Pons (tissue), 1 donor: ENCODE measurements at places on chromosomes 16 and 17.

DNA sequence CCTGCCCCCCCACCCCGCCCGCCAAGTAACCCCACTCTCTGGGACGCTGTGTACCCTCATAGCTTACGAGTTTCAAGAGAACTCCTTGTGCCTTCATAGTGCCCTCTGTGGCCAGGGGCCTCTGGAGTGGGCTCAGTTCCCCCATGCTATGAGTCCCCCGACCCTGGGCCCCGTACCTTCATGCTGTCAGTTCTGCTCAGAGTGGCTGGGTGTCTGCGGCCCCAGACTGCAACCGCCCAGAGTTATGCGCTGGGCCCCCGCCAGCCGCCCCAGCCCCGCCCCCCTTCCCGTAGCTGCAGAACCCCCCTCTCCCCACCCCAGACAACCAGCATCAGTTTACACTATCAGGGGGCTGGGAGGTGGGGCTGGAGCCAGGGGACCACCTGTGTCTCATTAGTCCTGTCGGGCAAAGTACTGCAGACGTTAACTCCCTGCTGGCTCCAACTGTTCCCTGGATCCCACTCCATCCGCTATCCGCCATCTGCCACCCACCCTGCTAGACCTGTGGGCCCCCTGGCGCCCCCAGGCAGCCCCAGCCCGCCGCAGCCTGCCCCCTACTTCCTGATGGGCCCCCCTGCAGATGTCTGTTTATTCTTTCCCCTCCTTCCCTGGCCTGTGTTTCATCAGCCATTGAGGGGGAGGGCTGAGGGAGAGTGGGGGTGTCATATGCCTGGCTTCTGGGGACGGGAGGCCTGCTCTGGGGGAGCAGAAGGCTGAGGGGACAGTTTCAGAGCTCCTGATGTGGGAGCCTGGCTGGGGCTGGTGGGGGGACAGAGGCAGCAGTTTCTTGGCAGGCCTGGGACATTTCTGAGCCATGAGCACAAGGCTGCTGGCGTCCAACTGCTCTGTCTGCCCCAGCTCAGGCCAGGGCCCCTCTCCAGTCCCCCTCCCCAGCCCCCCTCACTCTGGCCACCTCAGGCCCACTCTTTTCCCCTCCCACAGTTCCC is at the start of gene MFAP4:
Gene MFAP4, minus strand, starts transcription at position 217 of the 947 bp plus-strand sequence. Its CDS starts 35 bp downstream, at position 182.
- peak; percentile 35 for DNase-seq

DNA sequence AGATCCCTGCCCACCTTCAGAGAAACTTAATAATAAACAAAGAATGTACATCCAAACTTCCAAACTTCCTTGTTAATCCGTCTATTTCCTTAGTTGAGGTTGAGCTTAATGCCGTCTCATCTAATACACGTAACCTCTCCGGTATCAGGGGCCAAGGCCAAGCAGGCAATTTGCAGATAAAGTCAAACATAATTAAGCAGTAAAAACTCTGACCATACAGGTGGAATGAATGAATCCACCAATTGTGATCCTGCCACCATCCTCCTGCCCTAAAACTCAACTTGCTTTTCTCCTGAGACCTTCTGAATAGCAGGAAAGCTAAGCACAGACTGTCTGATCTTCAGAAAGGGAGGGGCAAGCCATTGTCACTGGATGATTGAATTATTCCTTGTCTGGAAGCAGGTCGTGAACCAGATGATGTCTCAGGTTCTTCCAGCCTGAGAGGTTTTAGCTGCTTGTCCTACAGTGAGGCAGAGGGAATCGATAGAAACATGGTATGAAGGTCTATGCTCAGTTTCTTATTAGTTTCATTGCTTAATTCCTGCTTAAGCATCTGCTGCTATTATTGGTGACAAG is 1111.8 kb upstream of the EEF2KMT start:
- no peak for DNase-seq

GRCh38 chr17:72295916-72296315 is 175.1 kb downstream of the SOX9 start:
- DNase-seq = no peak

DNA sequence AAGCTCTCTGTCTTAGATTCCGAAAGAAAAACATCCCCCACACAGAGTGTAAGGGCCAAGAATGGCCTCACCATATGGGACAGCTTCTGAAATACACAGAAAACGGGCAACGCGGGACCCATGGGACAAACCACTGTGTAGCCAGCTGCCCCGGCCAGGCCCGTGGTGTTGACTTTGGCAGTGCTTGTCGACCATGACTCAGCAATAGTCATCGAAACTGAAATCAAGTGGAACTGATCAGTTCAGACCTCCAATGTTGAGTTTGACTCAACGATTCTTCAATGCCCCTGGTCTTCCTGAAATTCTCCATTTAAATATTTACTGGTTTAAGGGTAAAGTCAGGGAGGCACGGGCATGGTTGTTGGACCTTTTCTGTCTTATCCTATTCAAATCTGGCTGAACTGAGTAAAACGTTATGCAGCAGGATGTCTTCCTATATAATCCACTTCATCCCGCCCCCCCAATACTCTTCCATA is 27.5 kb downstream of the ZFHX3 start:
- DNase-seq = no peak

DNA sequence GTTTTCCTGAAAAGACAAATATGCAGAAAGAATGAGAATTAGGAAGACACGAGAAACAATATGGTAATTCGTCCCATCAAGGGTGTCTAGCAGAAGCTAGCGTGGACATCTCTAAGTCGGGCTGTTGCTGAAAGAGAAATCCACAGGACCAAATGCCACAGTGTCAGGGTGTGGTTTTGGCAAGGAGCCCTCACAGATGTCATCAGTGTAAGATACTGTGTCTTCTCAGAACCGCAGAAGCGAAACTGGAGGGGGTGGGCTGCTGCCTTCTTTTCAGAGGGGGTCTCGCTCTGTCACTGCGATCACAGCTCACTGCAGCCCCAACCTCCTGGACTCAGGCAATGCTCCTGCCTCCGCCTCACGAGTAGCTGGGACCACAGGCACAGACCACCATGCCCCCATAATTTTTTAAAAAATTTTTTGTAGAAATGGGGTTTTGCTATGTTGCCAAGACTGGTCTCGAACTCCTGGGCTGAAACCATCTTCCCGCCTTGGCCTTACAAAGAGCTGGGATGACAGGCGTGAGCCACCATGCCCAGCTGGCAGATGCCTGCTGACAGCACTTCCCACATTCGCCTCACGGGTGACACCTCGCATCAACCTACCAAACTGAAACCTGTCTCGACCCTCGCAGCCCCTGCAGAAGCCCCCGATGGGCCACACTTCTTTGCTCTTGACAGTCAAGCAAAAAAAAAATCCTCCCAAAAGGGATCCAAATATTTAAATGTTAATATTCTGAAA is 26.2 kb downstream of the TRAP1 start:
- peak; percentile 11 for DNase-seq
